ENCODE measurements at places on chromosomes 16 and 17. TPM values are rescaled to one million over a fixed set of nuclear protein-coding genes. Genes with fewer than 3 reads are reported as not detected.

- no peak for DNase-seq
Measured at GRCh38 chr16:11635679-11636171, 32.5 kb upstream of the SNN start.

The CD300H gene
- total RNA-seq, result not detected

The COL1A1 gene
- 11.6 TPM for total RNA-seq

The PHF23 gene
- total RNA-seq, result 45.8 TPM

All from B cell (primary cell).